ENCODE measurements at places on chromosomes 4 and X.

- no peak for DNase-seq
Measured at GRCh38 chrX:117898226-117898625, 218.4 kb downstream of the KLHL13 start.

- no peak for DNase-seq
Measured at GRCh38 chr4:156146571-156146970, 192.9 kb upstream of the CTSO start.

- peak; percentile 91 for DNase-seq
Measured at GRCh38 chr4:168604496-168605373, 107.9 kb downstream of the PALLD start.

GRCh38 chr4:5928274-5928673, 35.4 kb upstream of the CRMP1 start:
- DNase-seq, result no peak

GRCh38 chr4:93802045-93802444, 26.5 kb upstream of the ATOH1 start:
- no peak for DNase-seq

- DNase-seq, result no peak
Measured at GRCh38 chr4:10747186-10747585, 62.6 kb upstream of the CLNK start.

DNA sequence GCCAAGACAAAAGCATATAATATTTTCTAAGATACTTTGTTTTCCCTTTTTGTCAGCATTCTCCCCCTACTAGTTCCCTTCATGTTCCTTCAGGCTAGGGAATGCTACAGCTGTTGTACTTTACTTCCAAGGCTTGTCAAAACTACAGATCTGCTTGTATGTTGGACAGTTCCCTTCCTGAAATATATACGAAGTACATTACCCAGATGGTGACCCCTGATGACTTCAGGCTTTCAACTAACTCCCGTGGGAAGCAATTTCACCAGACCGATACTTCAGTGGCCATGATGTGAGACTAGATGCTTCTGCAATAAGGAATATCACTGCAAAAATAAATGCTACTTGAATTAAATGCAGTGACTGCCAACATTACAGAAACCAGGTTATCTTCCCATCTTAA, 332.8 kb downstream of the SH2D1A start:
- DNase-seq, result no peak

- no peak for DNase-seq
Measured at GRCh38 chrX:118474586-118474985, 21.0 kb upstream of the DOCK11 start.

- no peak for DNase-seq
Measured at GRCh38 chrX:28979877-28980276, 392.6 kb downstream of the IL1RAPL1 start.

DNA sequence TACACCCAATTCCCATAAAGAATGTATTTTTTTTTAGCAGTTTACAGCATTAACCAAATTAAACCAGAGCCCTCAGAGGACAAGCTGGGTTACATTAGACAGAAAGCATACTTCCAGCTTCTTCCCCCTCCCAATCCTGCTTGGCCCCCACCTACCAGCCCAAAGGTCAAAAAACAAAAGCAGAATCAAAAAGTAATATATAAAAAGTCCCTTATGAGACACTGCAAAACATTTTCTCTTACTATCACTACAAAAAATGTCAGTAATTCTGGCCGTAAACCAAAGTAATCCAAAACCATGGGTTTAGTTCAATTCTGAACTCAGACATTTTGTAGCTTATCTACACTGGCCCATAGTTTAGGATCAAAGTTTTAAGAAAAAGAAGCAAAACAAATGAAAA, 38.0 kb downstream of the APBB2 start:
- peak; percentile 73 for DNase-seq

All from LHCN-M2 (cell line).